ENCODE measurements at places on chromosomes 13 and 19.
A peak's percentile ranks its signal among the peaks of the same experiment; 100 is the strongest.

GRCh38 chr13:102236341-102236740, 165.5 kb downstream of the FGF14 start:
- no peak for DNase-seq

DNA sequence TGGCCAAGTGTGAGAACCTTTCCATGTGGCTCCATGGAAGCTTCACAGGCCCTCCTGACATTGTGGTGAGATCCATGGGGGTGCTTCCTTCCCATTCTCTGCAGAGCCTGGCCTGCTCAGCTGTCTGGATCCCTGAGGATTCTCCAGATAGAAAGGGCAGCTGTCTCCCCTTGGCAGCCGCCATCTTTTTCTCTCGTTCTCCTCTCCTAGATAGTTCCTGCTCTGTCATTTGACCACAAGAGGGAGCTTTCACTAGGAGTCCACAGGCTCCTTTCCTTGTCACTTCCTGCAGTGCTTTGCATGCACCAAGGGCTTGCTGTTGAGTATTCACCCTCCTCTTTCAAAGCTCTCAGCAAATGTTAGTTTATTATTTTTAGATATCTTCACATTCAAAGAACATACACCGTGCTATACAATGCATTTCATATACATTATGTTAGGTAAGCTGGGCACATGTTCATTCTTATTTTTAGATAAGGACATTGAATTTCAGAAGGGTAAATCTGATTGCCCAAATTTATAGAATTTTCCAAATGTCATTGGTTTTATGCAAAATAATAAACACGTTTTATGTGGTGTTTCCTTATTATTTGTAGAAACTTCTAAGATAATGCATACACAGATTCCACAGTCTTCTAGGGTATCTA, 133.2 kb downstream of the FRY start:
- DNase-seq: peak; percentile 57

GRCh38 chr19:19181488-19181998, 10.4 kb downstream of the BORCS8 start:
- DNase-seq: no peak

- no peak for DNase-seq
Observed at GRCh38 chr19:11067356-11068113, 21.7 kb upstream of the LDLR start.

GRCh38 chr13:40362502-40362901, 303.9 kb downstream of the FOXO1 start:
- no peak for DNase-seq

GRCh38 chr13:74709226-74709625, 575.0 kb upstream of the KLF12 start:
- no peak for DNase-seq

GRCh38 chr13:43074824-43075510, 51.6 kb downstream of the DNAJC15 start:
- DNase-seq: no peak

DNA sequence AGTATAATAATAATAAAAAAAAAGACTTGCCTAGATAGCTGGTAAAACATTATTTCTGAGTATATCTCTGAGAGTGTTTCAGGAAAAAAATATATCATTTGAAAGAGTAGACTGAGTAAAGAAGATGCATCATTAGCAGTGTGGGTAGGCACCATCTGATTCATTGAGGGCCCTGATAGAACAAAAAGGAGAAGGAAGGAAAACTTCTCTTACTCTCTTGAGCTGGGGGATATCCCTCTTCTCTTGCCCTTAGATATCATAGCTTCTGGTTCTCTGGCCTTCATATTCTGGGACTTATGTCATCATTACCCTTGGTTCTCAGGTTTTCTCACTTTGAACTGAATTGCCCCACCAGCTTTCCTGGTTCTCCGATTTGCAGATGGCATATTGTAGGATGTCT, 177.6 kb upstream of the EDNRB start:
- DNase-seq: no peak

DNA sequence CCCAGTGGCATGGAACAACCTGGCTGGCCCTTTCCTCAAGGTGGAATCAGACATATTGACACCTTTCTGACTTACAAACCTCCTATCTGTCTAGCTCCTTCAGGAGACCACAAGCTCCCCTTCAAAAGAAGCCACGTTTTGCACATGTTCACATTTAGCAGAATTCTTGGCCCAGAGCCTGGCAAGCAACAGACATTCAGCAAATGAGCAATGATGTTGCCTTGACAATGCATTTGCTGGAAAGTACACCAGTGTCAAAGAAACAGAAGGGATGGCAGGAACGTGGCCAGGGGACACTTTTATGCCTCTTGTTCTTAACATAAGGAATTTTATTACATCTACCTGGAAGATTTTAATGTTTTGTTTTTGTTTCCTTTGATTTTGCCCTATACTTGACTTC, 85.5 kb upstream of the FGF14 start:
- no peak for DNase-seq

GRCh38 chr13:109881347-109881725, 95.0 kb upstream of the IRS2 start:
- DNase-seq: no peak

GRCh38 chr19:4303819-4304537, 420 bp upstream of the FSD1 start:
- DNase-seq: no peak

DNA sequence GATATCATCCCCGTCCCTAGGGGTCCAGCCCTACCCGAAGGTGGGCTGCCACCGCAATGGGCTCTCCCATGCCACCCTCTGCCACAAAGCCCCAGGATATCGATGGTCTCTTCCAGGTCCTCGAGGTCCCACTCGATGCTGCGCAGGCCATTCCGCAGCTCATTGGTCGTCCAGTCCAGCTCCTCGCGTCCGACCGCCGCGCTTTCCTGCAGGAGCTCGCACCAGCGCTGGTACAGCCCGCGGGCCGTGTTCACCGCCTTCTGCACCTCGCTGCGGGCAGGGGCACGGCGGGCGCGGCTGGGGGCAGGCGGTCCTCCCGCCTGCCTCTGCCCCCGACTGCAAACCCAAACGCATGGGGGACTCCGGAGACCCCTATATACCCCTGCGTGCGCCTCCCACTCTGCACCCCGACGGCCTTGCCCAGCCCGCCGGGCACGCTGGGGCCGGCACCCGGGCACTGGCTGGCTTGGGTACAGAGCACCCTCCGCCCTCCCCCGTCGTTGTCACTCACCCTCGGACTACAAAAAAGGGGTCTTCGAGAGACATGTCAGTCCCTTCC, 468 bp downstream of the STX10 start:
- DNase-seq: peak; percentile 42

DNA sequence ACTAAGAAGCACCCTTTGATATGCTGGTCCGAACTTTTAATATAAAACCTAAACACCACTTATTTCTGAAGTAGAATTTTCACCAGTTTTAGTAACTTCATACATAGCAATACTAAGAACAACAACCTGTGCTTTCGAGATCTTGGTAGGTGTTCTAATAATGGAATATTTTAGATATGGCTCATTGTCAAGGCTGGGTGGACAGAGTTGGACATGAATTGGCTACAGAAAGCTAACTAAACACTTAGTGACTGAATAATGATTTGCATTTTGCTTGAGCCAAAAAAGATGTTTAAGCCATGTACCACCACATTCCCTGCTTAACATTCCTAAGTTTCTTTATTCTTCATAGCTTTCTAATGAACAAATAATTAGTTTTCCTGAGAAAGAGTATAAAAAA, 344.3 kb upstream of the SGCG start:
- no peak for DNase-seq

GRCh38 chr13:40464337-40465014, 202.0 kb downstream of the FOXO1 start:
- no peak for DNase-seq

DNA sequence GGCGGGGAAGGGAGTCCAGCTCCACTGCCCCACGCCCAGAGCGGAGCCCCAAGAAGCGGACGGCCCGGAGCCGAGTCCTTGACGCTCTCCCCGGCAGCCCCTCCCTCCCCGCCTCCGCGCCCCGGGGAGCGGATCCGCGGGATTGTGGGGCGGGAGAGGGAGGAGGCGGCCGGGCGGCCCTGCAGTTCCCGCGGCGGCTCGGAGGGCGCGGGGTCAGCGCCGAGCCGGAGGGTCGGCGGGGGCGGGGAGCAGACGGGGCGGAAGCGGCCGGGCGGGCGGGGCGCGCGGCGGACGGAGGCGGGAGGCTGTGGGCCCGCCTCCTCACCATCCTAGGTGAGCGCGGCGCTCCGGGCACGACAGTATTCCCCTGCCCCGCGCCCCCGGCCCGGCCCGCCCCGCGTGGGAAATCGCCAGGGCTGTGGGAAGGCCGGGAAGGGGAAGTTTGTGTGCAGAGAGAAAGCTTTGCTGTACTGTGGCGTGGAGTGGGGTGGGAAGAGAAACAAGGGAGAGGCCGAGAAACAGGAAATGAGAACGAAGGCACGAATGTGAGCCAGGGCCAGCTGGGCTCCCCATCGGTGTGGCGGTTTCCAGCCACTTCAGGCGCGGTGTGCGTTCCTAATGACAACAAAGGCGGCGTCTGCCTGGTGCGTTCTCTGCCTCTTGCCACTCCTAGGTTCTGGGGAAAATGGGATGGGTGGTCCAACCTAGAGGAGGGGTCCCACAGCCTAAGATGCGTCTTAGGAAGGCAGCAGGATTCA, 1.3 kb upstream of the KLF12 start:
- peak; percentile 88 for DNase-seq

GRCh38 chr19:42965176-42965575, 28.2 kb upstream of the PSG7 start:
- peak; percentile 56 for DNase-seq

DNA sequence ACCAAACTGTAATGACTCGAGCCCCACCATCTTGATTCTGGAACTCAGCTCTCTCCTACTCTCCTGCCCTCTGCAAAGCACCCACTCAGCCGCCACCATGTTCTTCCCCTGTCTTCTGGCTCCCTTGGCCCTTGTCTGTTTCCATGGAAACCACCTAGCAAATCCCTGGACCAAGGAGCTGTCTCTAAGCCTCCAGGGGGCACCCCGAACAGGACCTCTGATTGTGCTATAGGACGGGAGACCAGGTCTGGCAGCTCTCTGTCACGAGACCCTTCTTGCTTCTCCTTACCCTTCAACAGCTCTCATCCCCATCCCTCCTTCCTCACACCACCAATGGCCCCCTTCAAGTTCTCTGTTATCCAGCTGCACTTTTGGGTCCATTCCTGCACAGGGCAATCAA, 277.7 kb upstream of the ZNF507 start:
- no peak for DNase-seq

DNA sequence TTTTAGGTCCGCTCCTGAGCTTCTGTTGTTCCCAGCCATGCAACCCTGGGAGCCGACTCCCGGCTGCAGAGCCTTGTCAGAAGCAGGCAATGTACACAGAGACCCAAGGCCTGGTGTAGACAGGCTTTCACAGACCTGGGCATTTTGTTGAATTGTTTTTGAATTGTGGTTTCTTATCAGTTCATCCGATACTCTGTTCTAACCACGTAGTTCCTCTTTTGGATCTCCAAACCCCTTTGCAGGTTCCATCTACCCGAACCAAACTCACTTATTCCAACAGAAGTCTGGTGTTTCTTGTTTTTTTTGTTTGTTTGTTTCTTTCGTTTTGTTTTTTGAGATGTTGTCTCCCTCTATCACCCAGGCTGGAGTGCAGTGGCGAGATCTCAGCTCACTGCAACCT, 6.3 kb upstream of the NLRP2 start:
- DNase-seq: no peak

DNA sequence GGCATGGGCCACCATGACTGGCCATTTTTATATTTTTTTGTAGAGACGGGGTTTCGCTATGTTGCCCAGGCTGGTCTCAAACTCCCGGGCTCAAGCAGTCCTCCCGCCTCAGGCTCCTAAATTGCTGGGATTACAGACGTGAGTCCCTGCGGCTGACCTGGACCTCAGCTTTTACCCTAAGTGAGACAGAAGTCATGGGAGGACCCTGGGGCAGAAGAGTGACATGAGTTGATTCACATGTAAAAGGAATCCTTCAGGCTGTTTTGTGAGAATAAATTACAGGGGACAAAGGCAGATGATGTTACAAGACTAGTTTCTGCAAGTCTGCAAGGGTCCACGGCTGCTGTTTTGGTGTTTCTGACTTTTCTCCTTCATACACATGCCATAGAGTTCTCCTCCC, 2.6 kb upstream of the BCAM start:
- DNase-seq: no peak

GRCh38 chr19:15400521-15401396, 18.0 kb downstream of the AKAP8L start:
- DNase-seq: no peak

- DNase-seq: no peak
Observed at GRCh38 chr13:100600461-100600860, 11.9 kb upstream of the GGACT start.

GRCh38 chr19:17125062-17125727, 49.6 kb downstream of the MYO9B start:
- no peak for DNase-seq

- DNase-seq: no peak
Observed at GRCh38 chr13:68808456-68808855, 1299.2 kb upstream of the ATXN8OS start.

- no peak for DNase-seq
Observed at GRCh38 chr19:4199699-4200293, 17.3 kb downstream of the ANKRD24 start.

- DNase-seq: peak; percentile 88
Observed at GRCh38 chr19:41641879-41642485, 15.1 kb upstream of the CEACAM4 start.

DNA sequence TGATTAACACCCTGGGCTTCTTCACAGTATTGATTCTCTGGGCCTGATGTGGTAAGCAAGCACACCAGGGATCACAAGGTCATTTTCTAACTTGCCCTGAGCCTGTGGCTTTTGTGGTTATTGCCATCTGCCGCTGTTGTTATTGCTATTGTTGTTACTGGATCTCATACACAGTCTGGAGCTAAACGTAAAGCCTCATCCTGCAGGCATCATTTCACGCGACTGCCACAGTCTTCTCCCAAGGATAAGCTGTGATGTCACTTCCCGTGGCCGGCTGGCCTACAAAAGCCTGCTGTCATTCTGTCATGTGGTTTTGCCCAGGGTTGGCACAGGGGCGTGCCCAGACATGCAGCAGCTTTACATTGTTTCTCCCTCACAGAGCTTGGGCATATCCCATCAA, 154.0 kb upstream of the GPR12 start:
- no peak for DNase-seq

DNA sequence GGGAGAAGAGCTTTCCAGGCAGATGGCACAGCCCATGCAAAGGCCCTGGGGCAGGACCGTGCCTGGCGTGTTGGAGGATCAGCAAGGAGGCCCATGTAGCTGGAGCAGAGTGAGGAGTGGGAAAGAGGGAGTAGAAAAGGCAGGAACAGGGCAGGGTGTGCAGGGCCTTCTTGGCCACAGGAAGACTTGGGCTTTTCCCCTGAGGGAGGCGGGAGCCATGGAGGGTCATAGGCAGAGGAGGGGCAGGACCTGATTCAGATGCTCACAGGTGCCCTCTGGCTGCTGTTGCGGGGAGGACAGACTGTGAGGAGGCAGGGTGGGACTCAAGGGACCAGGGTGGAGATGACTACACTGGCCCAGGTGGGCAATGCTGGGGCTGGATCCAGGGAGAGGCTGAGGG, 13.8 kb upstream of the PTPRS start:
- DNase-seq: no peak

All from GM03348 (cell line).